T-helper 2 cell treated with Interferon-gamma antibody and Interleukin-4, amounts not matched to agents 100 ng/mL and 5 ng/mL, for 36 hours (primary cell): ENCODE measurements at places on chromosomes 13 and 19. TPM values are rescaled to one million over a fixed set of nuclear protein-coding genes. Genes with fewer than 3 reads are reported as not detected.

The SLC25A42 gene
- 17.4 and 18.6 TPM in 2 replicates for total RNA-seq

The DNAAF3 gene
- 0.18 TPM in 1 of 2 replicates, not detected in the other for total RNA-seq

The SLC15A1 gene
- total RNA-seq = not detected in 2 replicates

The FCAR gene
- not detected in 2 replicates for total RNA-seq

The CYP4F11 gene
- total RNA-seq = not detected in 2 replicates

The ALOX5AP gene
- total RNA-seq = 114 and 118 TPM in 2 replicates

The TMEM238 gene
- total RNA-seq = 10.3 and 11.7 TPM in 2 replicates
